ENCODE measurements at places on chromosomes 6 and 20.

GRCh38 chr6:35473850-35474130 is 5.6 kb downstream of the RPL10A start:
- DNase-seq: no peak

GRCh38 chr6:129842881-129843409 is 18.2 kb downstream of the TMEM244 start:
- DNase-seq: no peak

DNA sequence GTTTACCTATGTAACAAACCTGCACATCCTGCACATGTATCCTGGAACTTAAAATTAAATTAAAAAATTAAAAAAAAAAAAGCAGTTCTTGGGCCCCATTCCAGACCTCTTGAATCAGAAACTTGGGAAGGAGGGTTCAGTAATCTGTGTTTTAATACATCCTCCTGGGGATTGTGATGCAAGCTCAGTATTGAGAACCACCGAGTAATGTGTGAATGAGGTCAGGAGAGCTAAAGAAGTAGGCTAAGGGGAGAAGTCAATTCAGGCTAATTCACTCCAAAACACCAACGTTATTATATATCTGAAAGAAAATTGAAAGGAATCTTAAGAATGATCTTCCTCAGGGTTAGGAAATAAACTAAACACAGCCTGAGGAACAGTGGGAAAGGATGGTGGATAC is 120.4 kb downstream of the RNF144B start:
- DNase-seq: no peak

GRCh38 chr6:153084393-153084792 is 46.7 kb downstream of the RGS17 start:
- DNase-seq: no peak

DNA sequence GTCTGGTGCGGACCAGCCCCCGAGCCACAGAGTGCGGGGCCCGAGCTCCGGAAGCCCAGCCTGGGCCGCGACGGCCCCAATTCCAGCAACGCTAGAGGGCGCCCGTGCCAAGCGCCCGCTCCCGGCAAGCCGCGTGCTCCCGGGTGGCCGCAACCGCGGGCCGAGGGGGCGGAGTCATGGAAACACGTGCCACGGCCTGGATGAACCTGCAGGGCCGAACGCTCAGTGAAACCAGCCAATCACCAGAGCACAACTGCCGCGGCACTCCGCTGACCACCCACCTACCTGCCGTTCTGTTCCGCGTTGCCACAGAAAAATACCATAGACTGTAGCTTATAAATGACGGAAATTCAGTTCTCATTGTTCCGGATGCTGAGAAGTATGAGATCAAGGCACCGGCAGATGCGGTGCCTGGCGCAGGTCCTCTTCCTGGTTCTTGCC is 85.7 kb upstream of the FOXC1 start:
- peak; percentile 11 for DNase-seq

DNA sequence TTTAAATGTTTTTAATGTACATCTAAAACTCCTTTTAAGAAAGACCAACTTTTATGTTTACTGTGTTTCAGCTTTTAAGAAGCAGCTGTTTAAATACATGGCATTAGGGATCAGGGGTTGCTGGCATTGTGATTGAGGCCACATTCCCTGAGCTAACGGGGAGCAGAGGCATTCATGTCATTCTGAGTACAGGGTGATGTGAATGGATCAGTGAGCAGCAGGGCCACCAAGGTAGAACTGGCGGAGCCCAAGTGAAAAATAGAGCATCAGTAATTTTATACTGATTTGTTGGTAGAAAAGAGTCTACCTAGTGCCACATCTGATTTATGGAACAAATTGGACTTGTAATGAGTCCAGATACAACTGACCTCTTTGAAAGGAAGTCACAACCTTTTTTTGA is 467.3 kb downstream of the ADGRB3 start:
- no peak for DNase-seq

GRCh38 chr6:11608600-11609323 is 71.2 kb downstream of the TMEM170B start:
- no peak for DNase-seq

DNA sequence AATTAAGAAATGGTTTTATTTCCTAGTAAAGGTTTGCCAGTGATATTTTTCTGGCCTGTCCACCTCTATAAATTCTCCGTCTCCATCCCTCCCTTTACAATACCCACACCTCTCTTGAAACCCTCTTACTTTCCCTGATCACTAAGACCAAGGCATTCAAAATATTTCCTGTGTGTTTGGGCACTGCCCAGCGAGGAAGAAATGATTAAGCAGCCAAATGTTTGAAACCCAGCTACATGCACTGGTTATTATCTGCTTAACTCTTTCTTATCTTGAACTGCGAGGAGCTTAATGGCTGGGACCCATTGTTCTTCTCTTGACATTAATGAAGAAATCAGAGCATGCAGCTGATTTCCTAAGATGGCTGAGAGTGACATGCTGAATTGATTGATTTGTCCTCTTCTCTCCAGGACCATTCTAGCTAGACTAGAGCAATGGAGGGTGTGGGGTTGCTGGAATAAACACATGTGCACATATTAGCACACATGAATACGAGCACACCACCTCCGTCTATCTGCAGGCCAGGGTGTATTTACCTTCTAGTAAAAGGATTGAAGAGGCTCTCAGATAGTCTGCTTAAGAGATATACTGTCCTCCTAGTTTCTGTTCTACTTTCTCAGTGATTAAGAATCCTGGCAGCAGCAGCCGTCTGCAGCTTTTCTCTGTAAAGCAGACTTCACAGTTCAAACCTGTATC is 46.1 kb upstream of the PRDM1 start:
- DNase-seq: no peak

DNA sequence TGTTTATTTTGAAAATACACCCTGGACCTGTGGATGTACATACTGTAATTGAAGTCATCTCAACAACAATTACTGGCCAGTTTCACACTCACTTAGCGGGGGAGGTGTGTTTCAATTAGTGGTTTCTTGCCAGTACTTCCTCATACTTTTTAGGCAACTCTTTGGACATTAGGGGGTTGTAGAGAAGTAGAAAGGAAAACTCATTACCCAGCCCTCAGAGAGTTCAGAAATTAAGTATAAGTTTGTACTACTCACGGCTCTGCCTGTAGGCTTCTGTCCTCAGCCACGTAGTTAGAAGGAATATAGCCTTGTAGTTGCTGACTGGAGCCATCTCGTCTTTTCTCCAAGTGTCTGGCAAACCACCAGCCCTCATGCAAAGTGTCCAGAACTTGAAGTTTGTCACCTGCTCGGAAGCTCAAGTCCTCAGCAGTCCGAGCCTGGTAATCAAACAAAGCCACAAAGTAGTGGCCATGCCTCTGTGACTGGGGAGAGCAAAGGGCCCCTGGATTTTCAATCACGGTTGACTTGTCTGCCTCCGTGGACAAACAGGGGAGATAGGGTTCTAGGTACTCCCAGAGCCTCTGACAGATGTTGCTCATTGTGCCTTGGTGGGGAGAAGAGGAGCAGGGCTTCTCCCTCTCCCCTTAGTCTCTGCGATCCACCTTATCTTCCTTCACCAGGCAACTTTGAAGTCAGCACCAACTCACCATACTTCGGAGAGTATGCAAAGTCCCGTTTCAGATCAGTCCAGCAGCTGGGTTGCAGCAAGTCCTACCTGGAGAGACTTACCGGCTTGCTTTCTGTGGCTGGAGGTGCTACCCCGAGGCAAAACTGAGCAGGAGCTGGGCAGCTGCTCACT is 749 bp downstream of the FRK start:
- no peak for DNase-seq

DNA sequence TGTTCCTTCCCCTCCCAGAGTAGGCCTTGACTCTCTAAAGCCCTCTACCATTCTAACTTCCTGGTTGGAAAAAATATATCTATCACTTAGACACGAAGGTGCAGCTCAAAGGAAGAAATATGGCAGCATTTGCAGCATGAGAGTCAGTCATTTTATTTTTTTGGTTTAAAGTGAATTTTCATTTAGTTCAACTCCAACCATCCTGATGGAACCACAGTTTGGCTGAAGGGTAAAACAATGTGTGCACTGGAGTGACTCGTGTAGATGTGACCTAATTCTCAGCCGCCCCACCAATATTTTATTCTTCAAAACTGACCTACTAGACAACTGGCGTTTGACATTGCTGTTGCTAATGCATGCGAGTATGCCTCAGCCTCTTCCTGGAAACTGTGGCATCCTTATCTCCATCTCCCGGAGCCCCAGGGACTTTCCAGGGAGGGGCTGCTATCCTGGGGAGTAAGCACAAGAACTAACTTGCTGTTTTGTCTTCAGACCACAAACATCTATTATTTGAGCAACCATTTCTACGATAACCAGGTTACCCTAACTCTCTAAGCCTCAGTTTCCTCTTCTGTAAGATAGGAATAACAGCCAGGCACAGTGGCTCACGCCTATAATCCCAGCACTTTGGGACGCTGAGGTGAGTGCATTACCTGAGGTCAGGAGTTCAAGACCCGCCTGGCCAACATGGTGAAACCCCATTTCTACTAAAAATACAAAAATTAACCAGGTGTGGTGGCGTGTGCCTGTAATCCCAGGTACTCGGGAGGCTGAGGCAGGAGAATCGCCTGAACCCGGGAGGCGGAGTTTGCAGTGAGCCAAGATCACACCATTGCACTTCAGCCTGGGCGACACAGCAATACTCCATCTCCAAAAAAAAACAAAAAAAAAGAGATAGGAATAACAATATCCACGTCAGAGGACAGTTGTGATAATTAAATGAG is 148.7 kb upstream of the JARID2 start:
- DNase-seq: no peak

GRCh38 chr6:3819161-3820110 is 29.7 kb upstream of the FAM50B start:
- no peak for DNase-seq

DNA sequence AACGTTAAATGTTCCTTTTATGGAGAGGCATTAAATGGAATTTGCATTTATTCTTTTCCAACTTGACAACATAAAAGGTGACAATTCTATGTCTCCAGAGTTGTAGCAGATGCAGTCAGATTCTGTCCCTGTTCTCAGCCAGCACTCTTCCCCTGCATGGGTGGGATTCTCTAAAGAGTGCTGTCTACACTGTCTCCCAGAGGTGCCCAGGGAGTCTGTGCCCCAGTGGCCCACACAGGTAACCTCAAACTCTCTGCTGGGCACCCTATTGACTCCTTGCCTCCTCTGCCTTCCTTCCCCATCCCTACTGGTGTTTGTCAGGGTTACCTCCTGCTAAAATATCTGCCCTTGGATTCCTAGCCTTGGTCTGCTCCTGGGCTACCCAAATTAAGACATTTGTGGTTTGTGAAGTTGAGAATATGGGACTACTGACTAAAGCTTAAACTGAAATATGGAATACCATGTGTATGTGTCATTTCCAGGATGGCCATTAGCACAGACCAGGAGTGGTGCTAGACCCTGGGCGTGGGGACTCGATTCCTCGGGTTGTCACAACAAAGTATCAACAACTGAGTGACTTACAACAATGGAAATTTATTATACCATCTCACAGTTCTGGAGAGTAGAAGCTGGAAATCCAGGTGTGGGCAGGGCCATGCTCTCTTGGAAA is 284.7 kb downstream of the CDH26 start:
- DNase-seq: no peak

DNA sequence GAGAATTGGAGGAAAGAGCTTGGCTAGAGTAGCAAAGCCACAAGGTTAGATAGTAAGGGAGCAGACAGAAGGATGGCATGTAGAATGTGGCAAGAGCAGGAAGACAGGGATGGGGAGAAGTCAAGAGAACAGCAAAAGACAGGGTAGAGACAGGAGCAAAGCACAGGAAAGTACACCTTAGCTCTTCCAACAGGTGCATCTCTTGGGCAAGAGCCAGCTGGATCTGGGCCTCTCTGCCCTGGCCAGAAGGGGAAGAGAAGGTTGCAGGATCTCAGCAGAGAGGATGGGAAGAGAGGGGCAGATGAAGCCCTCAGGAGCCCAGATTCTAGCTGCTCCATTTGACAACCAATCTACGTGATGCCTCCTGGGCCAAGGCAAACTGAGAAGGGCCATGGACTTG is 16.7 kb downstream of the SCUBE3 start:
- DNase-seq: no peak

DNA sequence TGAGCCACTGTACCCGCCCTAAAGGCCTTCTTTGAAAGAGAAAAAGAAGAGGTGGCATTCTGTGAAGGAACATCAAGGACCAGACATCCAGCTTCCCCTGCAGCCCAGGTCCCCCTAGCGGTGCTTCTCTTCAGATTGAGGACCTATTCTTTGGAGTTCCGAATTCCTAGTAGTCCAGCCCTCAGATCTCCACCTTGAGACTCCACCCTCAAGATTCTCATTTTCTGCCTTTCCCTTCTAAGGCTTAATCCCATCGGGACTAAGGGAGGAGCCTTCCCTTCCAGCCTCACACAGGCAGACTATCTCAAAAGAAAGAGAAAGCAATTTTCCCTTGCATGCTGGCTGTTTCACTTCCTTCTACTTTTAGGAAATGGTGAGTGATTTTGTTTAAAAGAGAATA is 32.5 kb downstream of the MUC22 start:
- no peak for DNase-seq

DNA sequence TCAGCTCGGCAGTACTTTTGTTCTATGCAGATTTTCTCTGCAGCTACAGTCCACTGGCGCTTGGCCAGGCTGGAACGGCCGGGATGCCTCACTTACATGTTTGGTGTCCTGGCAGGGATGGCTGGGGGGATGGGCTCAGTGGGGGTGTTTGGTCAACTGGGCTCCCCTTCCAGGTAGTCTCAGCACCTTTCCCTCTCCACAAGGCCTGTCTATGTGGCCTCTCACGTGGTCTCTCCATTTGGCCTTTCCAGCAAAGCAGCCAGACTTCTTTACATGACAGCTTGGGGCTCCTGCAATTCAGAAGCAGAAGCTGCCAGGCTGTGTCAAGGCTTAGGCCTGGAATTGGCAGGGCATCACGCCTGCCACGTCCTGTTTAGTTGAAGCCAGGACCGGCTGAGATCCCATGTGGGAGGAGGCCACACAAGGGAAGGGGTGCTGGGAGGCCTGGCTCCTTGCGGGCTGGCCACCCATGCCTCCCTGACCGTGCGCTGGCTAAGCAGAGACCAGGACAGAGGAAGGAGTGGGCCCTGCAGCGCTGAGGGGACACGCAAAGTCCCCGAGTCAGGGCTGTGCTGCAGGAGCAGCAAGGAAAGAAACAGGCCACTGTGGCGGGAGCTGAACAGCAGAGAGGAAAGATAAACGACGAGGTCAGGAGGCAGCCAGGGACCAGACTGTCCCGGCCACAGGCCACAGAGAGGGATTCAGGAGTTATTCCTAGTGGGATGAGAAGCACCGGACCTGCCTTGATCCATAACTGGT is 38.9 kb downstream of the MGME1 start:
- DNase-seq: no peak

- no peak for DNase-seq
Measured at GRCh38 chr6:43658161-43658560, 13.3 kb downstream of the RSPH9 start.

- no peak for DNase-seq
Measured at GRCh38 chr6:149445095-149445466, 39.7 kb downstream of the ZC3H12D start.

GRCh38 chr6:40349123-40349900 is 237.9 kb downstream of the LRFN2 start:
- no peak for DNase-seq

All from bone marrow (tissue), 2 donors.